Mononuclear cell (primary cell): ENCODE measurements at places on chromosomes 16 and 17. TPM values are rescaled to one million over a fixed set of nuclear protein-coding genes. Genes with fewer than 3 reads are reported as not detected.

SRCIN1 gene
- total RNA-seq: not detected

KRTAP2-1 gene
- not detected for total RNA-seq

KREMEN2 gene
- not detected for total RNA-seq

CLEC18A gene
- total RNA-seq: 1.4 TPM

CCL22 gene
- total RNA-seq: not detected

REXO5 gene
- total RNA-seq: 0.94 TPM

TUBG2 gene
- total RNA-seq: 2.2 TPM

CRISPLD2 gene
- 17.5 TPM for total RNA-seq

KRTAP4-8 gene
- total RNA-seq: not detected

CRHR1 gene
- total RNA-seq: not detected

OR1G1 gene
- total RNA-seq: not detected

QPRT gene
- total RNA-seq: 0.21 TPM

QRICH2 gene
- total RNA-seq: 1.2 TPM

HSF4 gene
- 2.7 TPM for total RNA-seq

TNFSF13 gene
- 44.9 TPM for total RNA-seq

PPP1R27 gene
- not detected for total RNA-seq

LGALS9 gene
- 61.1 TPM for total RNA-seq

TRAPPC1 gene
- 21.4 TPM for total RNA-seq

SOST gene
- not detected for total RNA-seq

C16orf90 gene
- not detected for total RNA-seq

ALDOA gene
- total RNA-seq: 343 TPM

LLGL2 gene
- 13.2 TPM for total RNA-seq

OTOA gene
- total RNA-seq: 0.31 TPM

PDILT gene
- total RNA-seq: not detected

HEATR9 gene
- 0.63 TPM for total RNA-seq

CCR7 gene
- 131 TPM for total RNA-seq
